Heart left ventricle (tissue), 16 donors: ENCODE measurements at places on chromosomes 5 and 9.

DNA sequence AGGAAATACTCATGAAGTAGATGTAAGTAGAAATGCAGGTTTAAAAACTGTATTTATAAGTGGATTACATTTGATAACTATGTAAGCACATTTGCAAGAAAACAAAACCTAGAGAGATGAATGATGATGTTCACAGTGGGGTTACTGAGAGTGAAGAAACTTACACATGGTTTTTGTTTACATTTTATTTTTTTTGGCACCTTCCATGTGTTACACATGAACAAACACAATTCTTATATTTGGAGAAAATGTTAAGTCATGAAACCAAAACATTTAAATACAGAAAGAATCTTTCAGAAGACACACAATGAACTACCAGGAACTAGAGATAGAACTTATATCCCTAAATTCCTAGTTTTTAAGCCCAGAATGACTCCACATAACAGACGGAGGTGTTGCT lies 51.5 kb upstream of the SPATA31E1 start:
- H3K27me3 ChIP-seq, result no peaks in the 10 kb centered on the region
- H3K4me1 ChIP-seq, result no peaks in the 10 kb centered on the region
- no peak for DNase-seq
- H3K36me3 ChIP-seq, result no peaks in the 10 kb centered on the region

DNA sequence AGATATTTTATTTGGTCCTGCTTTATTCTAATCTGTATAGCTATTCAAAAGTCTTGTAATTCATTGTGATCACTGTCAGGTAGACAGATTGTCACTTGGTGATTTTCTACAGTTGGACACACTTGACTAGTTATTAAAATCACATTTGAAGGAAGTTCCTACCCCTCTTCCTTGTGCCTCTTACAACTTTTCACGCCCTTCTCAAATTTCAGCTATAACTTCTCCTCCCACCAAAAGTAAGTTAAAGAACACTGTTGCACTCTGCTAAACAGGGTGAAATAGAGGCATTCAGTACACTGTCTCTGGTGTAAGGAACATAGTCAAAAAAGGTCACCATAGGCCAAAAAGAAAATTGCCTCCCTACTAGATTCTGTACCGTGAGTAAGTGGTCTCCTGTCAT lies 142.1 kb upstream of the POU5F2 start:
- H3K4me1 ChIP-seq, result no peaks in the 10 kb centered on the region
- DNase-seq, result no peak
- H3K27me3 ChIP-seq, result no peaks in the 10 kb centered on the region
- no peak overlapping the region for H3K27ac ChIP-seq

DNA sequence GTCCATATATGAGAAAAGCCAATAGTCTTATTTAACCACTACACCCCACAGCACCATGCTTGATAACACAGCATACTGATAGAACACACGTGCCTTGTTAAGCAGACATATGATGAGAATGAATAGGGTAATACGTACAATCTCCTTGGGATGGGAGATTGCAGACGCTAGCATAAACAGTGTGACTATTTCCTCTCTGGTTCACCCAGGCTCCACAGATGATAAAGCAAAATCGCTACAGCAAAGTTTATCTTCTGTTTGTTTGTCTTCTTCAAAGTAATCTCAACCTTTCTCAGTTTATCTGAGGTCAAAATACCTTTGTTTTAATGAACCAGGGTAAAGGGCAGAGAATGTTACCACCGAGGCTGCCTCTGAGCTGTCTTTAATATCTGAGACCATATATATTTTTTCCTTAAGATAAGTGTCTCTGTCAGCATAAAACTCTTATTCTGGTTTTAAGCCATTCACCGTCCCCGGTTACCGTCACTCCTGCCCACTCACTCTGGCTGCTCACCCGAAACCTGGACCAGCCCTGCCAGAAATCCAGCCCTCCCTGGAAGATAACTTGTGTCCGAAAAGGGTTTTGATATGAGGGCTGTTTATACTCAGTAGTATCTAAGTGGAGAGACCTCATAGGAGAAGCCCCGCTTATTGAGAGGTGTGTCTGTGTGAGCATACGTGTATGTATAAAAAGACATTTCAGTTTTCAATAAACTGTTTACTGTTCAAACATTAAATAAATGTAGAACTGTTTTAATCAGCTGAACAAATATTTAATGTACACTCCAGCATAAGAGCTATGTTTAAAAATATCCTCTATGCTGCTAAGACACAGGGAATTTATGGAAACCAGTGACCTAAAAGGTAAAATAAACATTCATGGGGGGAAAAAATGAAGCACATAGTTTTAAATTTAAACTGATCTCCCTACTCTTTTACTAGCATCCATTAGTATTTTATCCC lies 465.4 kb downstream of the RASEF start:
- no peak overlapping the region for H3K4me3 ChIP-seq
- no peak overlapping the region for H3K27ac ChIP-seq
- H3K4me1 ChIP-seq, result peaks cover 30% of the 10 kb centered on the region
- no peak for DNase-seq

DNA sequence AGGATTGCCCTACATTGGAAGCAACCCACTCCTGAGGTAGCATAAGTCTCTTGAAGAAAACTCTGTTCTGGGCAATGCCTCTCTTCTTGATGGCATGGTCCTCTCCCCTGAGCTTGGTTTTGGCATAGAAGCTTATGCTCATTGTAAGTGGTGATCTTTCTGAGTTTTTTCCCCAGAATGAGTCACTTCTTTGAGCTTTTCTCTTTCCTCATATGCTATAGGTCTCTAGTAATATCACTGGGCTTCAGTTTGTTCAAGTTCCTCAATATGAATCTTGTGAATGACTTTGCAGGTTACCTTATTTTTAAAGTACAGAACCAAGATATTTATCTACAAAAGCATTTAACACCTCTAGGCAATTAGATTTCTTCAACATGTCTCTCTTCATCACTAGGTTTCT lies 76.5 kb upstream of the ATG10 start:
- H3K27ac ChIP-seq, result no peak overlapping the region
- H3K4me3 ChIP-seq, result no peak overlapping the region

DNA sequence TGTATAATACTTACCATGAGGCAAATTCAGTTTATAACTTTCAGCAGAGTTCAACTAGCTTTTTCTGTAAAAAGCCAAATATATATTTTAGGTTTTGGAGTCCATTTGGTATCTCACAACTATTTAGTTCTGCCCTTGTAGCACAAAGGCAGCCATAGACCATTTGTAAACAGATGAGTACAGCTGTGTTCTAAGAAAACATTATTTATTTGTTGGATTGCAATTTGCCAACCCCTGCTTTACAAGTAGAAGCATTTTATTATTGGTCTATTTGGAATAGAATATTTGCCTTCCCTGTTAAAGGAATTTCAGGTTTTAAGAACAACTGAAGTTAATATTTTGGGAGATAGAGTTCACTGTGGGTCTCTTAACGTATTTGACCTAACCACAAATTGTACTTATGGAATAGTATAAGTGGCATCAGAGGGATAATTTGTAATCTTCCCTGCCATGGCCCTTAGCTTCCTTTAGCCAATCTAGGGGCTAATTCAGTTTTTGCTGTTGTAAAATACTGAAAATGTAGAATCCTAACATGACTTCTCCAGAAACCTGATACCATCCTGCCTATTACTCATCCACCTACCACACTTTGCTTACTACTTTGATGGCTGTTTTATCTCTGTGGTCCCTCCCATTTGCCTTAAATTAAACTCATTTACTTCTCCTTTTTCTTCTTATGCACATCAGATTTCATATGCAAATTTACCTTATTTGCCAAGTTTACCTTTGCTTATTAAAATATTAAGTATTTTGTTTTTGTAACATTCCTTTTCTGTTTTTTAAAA lies 109.2 kb downstream of the DMXL1 start:
- no peak overlapping the region for H3K4me3 ChIP-seq
- no peak overlapping the region for H3K27ac ChIP-seq

DNA sequence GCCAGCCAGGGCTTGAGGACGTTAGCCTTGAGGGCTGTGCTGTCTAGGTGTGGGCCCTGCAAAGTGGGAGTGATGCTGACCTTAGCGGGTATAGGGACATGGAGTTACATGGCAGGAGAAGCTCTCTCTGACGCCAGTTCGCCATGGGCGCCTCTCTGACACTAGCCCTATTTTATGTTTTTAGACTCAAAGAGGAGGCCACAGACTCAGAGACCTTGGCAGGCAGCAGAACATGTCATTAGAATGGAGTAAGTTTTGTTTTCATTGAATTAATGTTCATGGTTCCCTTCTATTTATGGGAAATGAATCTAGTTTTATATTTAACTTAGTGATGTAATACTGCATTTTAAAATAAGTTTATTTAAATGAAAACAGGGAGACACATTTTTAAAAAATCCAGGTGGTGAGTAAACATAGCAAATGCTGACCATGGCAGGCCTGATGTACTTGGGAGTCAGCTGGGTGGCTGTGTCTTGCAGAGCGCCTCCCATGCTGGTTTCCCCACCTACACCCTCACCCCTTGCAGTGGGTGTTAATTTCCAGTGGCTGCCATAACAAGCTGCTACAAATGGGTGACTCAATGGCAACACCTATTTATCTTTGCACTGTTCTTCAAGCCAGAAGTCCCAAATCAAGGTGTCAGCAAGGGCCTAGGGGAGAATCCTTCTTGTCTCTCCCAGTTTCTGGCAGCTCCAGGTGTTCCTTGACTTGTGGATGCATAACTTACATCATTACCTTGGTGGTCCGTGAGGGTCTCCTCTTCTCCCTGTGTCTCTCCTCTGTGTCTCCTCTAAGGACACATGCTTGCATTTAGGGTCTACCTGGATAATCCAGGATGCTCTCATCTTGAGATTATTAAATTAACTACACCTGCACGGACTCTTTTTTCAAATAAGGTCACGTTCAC lies 25.6 kb upstream of the GFPT2 start:
- no peaks in the 10 kb centered on the region for H3K27me3 ChIP-seq
- no peak for DNase-seq
- H3K4me1 ChIP-seq, result no peaks in the 10 kb centered on the region

GRCh38 chr5:168477060-168477459 lies 9.2 kb upstream of the RARS1 start:
- no peaks in the 10 kb centered on the region for H3K27me3 ChIP-seq
- no peaks in the 10 kb centered on the region for H3K4me1 ChIP-seq
- DNase-seq, result no peak

DNA sequence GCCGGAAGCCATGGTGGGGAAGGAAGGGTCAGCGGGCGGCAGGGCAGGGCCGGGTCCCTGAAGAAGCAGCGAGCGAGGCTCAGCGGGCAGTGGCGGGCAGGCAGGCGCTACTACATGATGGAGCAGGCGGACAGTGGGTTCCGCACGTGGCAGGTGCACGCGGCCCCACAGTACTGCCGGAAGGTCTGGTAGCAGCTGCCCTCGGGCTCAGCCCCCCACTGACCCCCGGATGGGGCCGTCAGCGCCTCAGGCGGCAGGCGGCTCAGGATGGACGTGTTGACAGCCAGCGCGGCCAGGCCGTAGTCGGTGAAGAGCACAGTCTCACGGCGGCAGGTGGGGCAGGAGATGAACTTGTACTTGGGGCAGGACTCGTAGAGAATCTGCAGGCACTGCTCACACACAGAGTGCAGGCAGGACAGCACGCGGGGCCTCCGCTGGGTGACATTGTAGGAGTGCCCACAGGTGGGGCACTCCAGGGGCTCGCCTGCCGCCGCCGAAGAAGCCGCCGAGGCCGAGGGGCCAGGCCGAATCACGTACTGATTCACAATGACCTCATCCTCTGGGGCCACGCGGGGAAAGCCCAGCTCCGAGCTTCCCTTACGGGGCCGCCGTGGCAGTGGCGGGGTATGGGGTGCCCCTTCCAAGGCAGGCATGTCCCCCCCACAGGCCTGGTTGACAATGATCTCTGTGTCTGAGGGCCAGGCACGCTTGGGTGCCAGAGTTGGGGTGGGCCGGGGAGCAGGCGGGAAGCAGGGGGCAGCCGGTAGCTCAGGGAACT lies 1.5 kb downstream of the RNF208 start:
- H3K27me3 ChIP-seq, result no peaks in the 10 kb centered on the region
- DNase-seq, result no peak
- H3K4me1 ChIP-seq, result peaks cover 38% of the 10 kb centered on the region
- H3K4me3 ChIP-seq, result no peak overlapping the region

DNA sequence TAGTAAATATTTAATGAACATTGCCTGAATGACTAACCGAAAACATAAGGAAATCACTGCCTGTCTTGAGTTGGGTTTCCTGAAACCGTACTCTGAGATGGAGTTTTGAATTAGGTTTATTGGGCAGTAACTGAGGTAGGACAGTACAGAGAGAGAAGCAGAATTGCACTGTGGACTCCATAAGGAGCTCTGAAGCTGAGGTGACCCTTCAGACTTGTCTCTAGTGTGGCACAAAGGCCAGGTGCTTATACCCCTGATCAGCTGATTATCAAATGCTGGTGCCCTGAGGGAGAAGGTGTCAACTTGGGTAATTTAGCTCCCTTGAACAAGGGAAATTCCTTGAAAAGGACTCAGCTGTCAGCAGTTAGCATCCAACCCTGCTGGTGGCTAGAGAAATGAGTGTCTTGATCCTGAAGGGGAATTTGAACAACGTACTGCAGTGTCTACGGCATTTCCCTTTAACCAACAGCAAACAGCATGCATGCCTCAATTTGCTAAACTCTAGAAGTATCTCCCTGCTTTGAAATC lies 135.0 kb upstream of the SMARCA2 start:
- H3K4me1 ChIP-seq, result no peaks in the 10 kb centered on the region
- no peak overlapping the region for H3K4me3 ChIP-seq
- H3K27ac ChIP-seq, result no peak overlapping the region
- H3K36me3 ChIP-seq, result no peaks in the 10 kb centered on the region
- H3K27me3 ChIP-seq, result no peaks in the 10 kb centered on the region
- no peak for DNase-seq

DNA sequence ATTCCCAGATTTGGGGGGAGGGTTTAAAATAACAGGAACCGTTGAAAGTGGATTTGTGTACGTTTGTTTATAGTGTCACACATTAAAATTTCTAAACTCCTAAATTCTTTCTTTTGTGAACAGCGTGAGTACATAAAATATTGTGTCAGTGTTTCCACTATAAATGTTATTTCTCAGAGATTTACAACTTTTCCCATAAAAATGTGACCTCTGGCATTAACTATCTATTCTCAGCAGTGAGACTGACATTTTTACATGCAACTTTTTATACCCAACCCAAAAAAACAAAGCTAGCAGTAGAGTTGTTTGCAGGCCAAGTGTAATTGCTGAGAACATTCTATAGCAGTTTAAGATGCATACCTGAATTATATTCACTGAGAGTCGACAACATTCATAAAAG lies 757.0 kb upstream of the ADAMTS16 start:
- H3K27ac ChIP-seq, result no peak overlapping the region
- H3K27me3 ChIP-seq, result no peaks in the 10 kb centered on the region
- DNase-seq, result no peak
- H3K36me3 ChIP-seq, result no peaks in the 10 kb centered on the region
- no peaks in the 10 kb centered on the region for H3K4me1 ChIP-seq

- H3K36me3 ChIP-seq, result no peaks in the 10 kb centered on the region
- no peaks in the 10 kb centered on the region for H3K4me1 ChIP-seq
- H3K27me3 ChIP-seq, result no peaks in the 10 kb centered on the region
- DNase-seq, result no peak
- no peak overlapping the region for H3K4me3 ChIP-seq
These were observed 503.4 kb downstream of the PDE4D start for GRCh38 chr5:59390074-59390659.

- no peak for DNase-seq
- no peaks in the 10 kb centered on the region for H3K27me3 ChIP-seq
- no peaks in the 10 kb centered on the region for H3K36me3 ChIP-seq
- no peak overlapping the region for H3K27ac ChIP-seq
- H3K4me3 ChIP-seq, result no peak overlapping the region
These were observed 655.3 kb downstream of the LRRC70 start for GRCh38 chr5:63233911-63234310.

GRCh38 chr5:40224421-40224820 lies 455.3 kb upstream of the PTGER4 start:
- DNase-seq, result no peak
- no peaks in the 10 kb centered on the region for H3K4me1 ChIP-seq
- H3K27ac ChIP-seq, result no peak overlapping the region
- no peaks in the 10 kb centered on the region for H3K36me3 ChIP-seq
- H3K27me3 ChIP-seq, result no peaks in the 10 kb centered on the region
